NCI-H2081 treated with DMSO at 0.1 percent for 48 hours (cell line): ENCODE measurements at places on chromosomes 1 and 21.

GRCh38 chr1:164735315-164736052, 176.5 kb downstream of the PBX1 start:
- DNase-seq, result no peak

GRCh38 chr21:40936771-40937261, 89.9 kb upstream of the DSCAM start:
- no peak for DNase-seq

GRCh38 chr1:31548534-31548906, 27.8 kb upstream of the TINAGL1 start:
- DNase-seq, result no peak

GRCh38 chr1:112332176-112333150, 63.6 kb upstream of the CTTNBP2NL start:
- DNase-seq, result no peak

GRCh38 chr1:233294913-233295236, 650 bp downstream of the PCNX2 start:
- DNase-seq, result peak; percentile 30

DNA sequence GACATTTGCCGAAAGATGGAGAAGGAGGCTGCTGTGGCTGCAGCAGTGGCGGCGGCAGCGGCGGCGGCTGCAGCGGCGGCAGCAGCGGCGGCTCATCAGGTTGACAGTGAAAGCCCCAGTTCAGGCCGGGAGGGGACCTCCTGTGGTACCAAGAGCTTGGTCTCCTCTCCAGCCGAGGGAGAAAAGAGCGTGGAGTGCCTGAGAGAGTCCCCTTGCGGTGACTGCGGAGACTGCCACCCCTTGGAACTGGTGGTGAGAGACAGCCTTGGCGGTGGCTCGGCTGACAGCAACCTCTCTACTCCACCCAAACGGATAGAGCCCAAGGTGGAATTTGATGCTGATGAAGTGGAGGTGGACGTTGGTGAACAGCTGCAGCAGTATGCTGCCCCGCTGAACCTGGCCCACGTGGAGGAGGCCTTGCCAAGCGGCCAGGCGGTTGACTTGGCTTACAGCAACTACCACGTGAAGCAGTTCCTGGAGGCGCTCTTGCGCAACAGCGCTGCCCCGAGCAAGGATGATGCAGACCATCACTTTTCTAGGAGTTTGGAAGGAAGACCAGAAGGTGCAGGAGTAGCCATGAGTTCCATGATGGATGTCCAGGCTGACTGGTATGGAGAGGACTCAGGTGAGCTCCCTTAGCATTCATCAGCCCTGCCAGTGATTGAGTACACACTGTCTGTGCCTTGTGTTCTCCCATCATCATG, 6.3 kb downstream of the ZBTB8B start:
- no peak for DNase-seq

DNA sequence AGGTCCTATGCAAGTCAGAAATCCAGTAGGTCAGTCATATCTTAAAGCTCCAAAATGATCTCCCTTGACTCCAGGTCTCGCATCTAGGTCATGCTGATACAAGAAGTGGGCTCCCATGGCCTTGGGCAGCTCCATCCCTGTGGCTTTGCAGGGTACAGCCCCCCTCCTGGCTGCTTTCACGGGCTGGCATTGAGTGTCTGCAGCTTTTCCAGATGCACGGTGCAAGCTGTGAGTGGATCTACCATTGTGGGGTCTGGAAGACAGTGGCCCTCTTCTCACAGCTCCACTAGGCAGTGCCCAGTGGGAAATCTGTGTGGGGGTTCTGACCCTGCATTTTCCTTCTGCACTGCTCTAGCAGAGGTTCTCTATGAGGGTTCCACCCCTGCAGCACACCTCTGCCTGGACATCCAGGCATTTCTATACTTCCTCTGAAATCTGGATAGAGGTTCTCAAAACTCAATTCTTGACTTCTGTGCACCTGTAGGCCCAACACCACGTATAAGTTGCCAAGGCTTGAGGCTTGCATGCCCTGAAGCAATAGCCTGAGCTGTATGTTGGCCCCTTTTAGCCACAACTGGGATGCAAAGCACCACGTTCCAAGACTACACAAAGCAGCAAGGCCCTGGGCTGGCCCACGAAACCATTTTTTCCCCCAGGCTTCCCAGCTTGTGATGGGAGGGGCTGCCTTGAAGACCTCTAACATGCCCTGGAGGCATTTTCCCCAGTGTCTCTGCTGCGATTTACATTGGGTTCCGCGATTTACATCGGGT, 472.7 kb downstream of the NPHP4 start:
- no peak for DNase-seq

- DNase-seq, result no peak
Measured at GRCh38 chr1:17235135-17235885, 13.6 kb upstream of the PADI3 start.

DNA sequence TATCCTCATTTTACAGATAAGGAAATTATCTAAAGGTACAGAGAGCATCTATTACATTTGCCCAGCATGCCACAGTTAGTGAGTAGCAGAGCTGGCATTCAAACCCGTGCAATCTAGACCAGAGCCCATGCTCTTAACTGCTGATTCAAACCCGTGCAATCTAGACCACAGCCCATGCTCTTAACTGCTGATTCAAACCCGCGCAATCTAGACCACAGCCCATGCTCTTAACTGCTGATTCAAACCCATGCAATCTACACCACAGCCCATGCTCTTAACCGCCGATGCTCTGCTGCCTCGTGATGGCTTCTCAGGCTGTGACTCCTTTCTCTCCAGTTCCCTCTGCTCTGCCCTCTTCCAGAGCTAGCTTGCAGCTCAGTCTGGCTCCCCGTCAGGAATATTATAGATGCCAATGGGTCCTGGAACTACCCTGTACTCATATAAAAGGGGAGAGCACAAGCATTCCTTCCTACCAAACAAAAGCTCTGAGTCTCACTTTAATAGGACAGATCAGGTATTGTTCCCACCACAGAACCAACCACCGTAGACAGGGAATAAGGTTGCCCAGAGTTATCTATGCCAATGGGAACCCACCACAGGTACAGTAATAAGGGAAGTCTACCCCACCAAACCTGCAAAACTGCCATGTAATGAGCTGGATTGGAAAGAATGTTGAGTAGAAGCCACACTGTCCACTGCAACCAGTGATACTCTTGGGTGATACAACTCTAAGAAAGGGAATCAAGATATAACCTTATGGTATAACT, 78.4 kb downstream of the SMYD3 start:
- DNase-seq, result no peak

DNA sequence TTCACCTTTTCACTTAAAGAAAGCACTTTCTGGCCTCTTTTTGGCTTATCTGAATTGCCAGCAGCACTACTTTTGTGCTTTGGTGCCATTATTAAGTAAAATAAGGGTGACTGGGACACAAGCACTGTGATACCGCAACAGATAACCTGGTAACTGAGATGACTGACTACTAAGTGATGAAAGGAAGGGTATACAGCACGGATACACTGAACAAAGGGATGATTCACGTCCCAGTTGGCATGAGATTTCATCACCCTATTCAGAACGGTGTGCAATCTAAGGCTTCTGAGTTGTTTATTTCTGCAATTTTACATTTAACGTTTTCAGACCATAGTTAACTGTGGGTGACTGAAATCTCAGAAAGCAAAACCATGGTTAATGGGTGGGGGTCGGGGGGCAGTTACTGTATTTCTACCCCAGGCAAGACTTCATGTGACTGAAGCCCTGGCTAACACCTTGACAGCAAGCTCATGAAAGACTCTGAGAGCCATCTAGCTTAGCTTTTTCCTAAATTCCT, 102.8 kb downstream of the CLIC6 start:
- no peak for DNase-seq
